ENCODE measurements at places on chromosomes 5 and 9.
A peak's percentile ranks its signal among the peaks of the same experiment; 100 is the strongest.

DNA sequence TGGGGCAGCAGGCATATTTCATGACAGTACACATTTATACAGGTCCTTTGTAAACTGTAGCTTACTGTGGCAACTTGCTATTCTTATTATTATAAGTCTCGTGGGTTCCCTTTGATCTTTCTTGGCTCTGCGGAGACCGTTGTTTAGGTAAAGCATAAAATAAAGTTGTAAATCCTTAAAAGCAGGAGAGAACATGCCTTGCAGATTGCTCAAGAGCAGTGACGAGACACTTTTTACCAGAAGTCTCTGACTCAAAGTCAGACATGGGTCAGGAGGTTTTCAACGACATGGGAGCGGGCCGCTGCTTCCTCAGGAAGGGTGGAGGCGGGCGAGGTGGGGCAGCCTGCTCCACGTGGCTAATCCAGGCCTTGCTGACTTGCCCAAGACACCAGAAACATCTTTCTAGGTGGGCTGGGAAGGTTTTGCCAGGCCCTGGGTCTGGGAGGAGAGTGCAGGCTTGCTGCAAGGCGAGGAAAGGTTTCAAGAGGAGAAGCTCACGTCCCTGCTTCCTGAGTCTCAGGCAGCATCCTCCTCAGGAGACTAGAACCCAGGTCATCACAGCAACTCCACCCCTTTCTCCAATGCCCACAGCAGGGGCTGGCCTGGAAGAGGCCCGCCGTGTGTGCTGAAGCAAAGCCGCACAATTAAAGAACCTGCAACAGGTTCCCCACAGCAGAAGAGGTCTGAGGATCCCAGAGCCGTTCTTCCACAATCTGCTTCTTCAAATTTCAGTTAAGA, 6.5 kb downstream of the TBC1D2 start:
- peak; percentile 75 for ATAC-seq

DNA sequence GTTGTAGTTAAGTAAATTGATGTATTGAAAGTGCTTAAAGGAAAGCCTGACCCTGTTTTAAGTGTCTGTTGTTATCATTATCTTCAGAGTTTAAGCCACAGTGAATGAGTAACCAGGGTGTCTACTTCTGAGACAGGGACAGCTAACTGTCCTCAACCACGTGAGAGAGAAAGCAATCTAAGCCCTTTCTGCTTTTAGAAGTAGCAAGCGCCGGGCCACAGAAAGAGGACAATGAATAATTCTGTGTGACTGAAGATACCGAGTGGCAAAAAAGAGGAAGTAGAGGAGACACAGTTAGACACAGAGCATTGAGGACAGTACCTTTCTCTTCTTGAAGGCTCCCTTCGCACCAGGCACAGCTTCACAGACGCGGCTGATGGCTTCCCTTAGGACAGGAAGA, 86.3 kb downstream of the S1PR3 start:
- no peak for ATAC-seq

GRCh38 chr9:132114102-132114707, 34.5 kb upstream of the MED27 start:
- ATAC-seq = peak; percentile 50

DNA sequence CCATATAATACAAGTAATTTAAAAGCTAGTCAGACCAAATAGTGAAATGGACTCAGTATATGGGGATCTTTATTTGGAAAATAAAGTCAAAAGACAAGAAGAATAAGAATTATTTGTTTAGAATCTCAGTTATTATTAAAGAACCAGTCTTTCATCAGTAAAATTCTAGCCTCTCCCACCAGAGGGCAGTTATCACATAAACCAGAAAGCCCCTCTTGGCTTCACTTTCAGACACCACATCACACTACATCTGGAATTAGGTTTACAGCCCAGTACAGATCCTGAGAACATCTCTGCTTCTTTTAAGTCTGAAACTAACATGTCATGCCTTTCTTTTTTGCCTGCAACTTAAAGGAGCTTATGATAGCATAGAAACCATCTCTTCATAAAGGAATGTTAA, 12.2 kb upstream of the HSPB3 start:
- no peak for ATAC-seq

DNA sequence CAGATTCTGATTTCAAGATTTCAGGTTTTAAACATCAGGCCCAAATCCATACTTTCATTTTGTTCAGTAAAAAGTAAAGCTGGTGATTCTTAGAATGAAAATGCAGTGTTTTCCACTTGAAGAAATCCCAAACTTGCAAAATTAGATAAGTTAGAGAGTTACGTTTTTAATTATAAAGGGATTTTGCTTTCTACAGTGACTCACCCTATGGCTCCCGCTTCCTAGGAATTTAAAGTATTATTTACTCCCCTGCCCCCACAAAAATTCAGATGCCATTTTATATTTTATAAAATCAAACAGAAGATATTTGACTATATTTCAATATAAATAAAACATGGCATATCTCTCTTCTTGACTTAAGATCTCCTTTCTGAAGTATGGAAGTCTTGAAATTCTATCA, 402.9 kb downstream of the ZSWIM6 start:
- no peak for ATAC-seq

- ATAC-seq = no peak
These were observed 18.3 kb upstream of the OSMR start for GRCh38 chr5:38827525-38827924.

- no peak for ATAC-seq
These were observed 499.3 kb upstream of the ADAMTS16 start for GRCh38 chr5:4640795-4641194.

DNA sequence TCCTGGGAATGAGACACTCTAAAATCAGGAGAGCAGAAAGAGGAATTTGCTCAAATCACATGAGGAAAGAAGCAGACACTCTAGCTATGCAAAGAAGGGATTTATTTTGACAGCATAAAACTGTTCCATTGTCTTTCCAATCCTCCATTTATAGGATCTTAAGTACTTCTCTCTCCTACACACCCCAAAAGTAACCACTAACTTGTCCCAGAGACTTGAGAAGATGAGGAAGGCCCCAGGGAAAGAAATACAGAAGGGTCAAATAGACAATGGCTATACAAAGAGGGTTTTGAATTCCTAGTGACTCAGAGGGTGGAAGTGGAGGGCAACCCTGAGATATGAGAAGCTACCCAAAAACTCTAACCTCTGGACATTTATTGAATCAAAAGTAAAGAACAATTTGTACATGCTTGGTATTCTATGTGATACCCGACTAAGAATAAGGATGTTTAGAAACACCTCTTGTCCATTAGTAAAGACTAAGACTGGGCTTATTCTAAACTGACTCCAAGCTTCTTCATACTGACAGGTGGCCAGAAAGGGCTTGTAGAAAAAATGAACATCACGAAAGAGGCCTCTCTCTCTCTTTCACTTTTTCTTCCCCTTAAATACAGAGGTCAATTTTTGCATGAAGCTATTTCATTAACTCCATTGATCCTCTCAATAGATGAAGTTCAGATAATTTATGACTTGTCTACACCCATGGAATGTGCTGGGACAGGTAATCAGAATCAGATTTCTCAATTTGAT, 20.6 kb downstream of the DMAC1 start:
- no peak for ATAC-seq

DNA sequence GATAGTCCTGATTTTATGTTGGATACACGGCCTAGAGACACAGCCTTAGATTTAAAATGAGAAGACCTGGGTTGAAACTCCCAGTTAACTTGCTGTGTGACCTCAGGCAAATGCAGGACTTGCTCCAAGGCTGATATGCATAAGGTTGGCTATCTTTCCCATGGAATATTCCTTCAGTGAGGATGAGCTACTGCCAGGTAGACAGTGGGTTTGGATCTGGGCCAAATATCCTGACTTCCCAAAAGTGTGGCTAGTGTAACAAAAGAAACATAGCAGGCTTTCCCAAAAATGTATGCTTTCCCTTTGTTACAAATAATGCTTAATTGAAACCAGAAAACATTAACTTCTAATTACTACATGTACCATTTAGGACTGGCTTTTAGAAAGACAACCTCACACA, 697 bp upstream of the XPA start:
- no peak for ATAC-seq

DNA sequence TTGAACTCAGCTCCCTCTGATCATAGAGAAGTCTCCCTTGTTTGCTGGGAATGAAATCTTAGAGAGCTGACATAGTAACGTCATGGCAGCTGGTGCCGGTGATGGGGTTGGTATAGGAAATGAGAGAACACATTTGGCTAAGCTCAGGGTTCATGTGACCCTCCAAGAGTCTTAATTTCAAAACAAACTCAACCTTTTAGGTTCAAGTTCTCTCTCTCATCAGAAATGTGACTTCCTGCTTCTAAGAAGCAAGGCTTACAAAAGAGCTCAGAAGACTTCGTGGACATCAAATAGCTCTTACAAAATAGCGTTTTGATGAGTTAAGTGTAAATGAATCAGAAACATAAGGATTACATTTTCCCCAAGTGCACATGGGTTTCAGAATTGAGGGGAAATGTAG, 97.3 kb downstream of the PAPPA start:
- ATAC-seq = no peak

- no peak for ATAC-seq
These were observed 800.5 kb downstream of the BRINP1 start for GRCh38 chr9:118568704-118569103.

- ATAC-seq = no peak
These were observed 43.9 kb downstream of the MACROH2A1 start for GRCh38 chr5:135355169-135355568.

DNA sequence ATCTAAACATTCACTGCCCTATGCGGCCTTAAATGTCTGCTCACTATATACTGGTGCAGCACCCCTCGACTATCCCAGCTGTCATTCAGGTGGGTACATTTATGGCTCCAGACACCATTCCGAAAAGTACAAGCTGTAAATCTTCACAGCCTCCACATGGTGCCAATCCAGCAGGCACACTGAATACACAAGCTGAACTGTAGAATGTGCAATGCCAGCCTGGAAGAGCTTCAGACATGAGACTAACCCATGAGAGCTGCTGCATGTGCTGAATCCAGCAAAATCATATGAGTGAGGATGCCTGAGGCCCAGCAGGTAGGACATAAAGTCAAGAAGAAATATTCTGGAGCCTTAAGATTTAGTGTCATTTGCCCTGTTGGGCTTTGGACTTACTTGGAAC, 483.8 kb upstream of the GRIA1 start:
- no peak for ATAC-seq

- ATAC-seq = no peak
These were observed 198.1 kb upstream of the WWC1 start for GRCh38 chr5:168093200-168093910.

- no peak for ATAC-seq
These were observed 102.6 kb downstream of the RGS3 start for GRCh38 chr9:113566016-113566711.

DNA sequence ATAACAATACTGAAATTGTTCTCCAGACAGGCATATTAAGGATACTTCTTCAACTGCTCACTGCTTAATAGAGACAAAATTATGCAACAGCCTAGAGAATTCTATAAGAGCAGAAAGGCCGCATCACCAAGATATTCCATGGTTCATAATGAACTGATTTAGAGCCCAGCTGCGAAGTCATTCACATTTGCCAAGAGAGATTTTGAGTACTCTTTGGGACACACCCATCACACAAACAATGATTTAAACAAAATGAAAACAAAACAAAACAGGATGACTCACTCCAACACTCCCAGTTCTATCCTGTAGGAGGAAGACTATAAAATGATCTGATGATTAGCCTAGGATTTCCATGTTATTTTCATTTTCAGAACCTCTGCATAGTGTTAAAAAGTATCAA, 145.7 kb upstream of the GNA14 start:
- ATAC-seq = no peak

- no peak for ATAC-seq
These were observed 14.8 kb downstream of the TGFBI start for GRCh38 chr5:136043551-136043950.

GRCh38 chr5:157820593-157821252, 38.2 kb downstream of the CLINT1 start:
- ATAC-seq = no peak

DNA sequence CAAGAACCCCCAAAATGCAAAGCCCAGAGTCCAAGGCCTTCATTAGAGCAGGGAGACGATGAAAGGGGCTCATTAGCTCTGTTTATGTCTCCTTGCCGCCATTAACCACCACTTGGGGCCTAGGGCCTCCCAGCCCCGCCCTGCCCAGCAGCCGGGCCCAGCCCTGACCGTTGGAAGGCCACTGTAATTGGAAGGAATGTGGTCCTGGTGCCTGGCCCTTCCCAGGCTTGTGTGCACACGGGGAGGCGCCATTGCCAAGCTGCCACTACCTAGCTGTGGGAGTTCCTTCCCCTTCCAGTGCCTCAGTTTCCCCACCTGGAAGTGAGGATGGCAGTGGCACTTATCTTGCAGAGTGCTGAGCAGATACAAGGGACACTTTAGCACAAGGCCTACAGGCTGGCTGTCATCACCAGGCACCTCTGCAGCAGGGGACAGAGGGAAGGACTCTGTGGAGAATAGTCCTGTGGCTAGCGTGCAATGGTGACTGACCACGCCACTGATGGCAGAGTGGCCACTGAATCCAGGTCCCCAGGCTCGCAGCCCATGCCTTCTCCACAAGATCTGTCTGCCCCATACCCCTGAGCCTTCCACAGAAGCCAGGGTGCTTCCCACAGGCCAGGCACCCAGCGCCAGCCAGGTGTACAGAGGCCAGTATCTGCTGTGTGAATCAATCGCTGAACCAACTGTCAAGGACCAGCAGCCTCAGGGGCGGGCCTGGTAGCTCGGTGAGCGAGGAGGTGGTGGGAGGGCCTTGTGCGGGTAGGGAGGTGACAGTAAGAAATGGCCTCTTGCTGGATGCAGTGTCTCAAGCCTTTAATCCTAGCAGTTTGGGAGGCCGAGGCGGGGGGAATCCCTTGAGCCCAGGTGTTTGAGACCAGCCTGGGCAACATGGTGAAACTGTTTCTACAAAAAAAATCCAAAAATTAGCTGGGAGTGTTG, 20.8 kb downstream of the GBGT1 start:
- no peak for ATAC-seq

DNA sequence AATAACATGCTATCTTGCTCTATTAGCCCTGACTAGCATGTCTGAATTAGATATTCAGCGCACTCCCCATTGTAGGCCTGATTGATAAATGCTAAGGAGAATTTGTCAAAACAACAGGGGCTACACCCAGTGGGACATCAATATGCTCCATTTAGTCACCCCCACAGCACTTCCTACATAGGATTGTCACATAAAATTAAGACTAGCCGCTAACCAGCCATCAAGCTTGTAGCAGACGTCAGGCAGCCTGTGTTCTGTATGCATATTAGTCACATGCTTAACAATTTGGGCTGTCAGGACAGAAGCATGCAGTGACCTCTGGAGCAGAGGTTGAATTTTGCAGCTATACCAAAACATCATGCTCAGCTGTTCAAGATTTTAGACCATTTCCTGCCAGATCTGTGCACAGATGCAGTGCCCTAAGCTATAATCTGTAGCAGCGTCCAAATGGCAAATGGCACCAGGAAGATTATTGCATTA, 197.4 kb upstream of the ISL1 start:
- no peak for ATAC-seq

DNA sequence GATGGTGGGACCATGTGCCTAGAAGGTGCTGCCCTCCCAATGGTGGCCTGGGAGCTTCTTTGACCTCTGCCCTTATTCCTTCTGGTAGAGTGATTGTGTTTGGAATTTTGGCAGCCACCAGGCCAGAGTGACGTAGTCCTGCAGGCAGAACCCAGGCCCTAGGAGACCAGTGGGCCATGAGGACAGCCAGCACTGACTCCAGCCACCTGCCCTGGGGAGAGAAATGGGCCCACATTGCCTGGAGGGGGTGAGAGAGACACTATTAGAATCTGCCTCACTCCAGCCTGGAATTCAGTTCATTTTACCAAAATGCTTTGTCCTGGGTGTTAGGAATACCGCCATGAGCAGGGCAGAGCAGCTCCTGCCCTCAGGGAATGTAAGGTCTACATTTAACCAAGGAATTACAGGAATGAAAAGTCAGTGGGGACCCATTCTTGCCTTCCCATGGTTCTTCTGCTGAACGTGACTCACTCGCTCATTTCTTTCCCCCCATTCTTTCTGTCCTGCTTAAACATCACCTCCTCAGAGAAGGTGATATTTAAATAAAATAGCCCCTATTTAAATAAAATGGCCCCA, 5.5 kb upstream of the COL27A1 start:
- ATAC-seq = no peak

Data from gastroesophageal sphincter (tissue), 4 donors.